ENCODE measurements at places on chromosomes 2 and 18.
A peak's percentile ranks its signal among the peaks of the same experiment; 100 is the strongest.

GRCh38 chr2:120533625-120534024 is 187.7 kb downstream of the INHBB start:
- DNase-seq: no peak

DNA sequence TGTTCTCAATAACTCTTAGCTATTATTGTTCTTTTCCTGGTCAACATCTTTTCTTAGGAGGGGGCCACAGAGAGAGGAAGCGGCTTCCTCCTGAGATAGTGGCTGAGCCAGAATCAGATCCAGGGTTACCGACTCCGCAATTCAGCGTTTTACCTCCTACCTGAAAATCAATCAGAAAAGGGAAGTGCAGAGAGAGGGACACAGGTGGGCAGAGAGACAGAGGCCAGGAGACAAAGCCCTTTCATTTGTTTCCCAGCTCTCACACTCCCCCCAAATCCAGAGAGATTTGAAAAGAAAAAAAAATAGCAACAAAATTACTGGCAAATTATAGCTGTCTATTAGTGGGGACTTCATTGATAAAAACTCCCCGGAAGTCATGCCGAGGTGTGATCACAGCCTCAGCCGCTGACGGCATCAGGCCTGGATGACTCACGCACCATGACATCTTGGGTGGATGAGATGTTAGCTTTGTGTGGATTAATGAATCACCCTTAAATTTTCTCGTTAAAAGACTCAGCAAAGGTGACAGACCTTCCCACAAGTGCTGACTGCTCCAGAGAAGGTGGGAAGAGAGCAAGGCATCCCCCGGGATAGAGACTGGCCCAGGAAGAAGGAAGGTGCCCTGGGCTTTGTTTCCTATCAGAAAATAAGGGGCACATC is 120.7 kb downstream of the LOXHD1 start:
- no peak for DNase-seq

- no peak for DNase-seq
These were observed 5.2 kb upstream of the NDUFV2 start for GRCh38 chr18:9097349-9097748.

- no peak for DNase-seq
These were observed 154.3 kb downstream of the SETBP1 start for GRCh38 chr18:44834867-44835469.

GRCh38 chr2:66862885-66863650 is 428.1 kb downstream of the MEIS1 start:
- no peak for DNase-seq

DNA sequence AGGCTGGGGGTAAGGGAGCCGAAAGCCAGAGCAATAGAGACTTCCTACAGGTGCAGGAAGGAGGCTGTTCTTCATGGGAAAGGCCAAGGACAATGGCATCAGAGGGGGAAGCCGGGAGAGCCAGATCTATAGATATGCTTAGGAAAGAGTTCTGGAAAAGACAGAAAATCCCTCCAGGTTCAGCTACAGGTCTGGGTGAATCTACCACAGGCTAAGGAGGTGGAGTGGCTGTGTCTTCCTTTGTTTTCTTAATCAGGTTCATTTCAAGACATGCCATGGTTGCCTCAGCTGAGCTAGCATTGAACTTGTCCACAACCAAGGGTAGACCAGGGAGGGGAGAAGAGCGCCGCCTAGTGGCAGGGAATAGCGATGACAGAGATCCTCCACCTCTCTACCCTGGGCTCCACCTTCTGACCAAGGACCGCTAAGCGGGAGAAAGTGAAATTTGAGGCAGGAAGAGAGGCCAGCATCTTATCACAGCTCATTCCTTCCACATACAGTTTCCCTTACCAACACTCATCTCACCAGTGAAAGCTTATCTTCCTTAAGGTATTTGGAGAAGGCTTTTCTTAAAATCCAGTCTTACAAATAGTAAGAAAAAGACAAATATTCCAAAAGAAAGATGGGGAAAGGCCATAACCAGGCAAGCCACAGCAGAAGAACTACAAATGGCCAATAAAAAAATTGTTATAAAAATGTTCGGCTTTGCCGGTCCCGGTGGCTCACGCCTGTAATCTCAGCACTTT is 74.2 kb downstream of the VIT start:
- peak; percentile 10 for DNase-seq

DNA sequence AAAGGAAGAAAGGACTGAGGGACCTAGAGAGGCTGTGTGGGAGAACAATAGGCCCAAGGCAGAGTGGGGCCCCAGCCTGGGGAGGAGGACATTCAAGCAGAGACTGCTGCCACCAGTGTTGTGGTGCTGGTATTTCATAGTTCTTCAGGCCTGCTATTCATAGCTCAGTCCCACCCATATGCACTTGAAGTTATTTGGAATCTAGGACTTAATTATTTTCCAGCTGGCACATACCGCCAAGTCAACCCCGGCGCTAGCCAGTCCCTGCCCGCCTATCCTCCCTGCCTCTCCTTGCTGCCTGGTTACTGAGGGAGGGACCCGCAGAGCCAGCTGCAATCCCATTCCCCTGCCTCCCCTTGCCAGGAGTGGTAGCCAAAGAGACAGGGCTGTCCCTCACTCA is 141.2 kb downstream of the CABLES1 start:
- DNase-seq: no peak

DNA sequence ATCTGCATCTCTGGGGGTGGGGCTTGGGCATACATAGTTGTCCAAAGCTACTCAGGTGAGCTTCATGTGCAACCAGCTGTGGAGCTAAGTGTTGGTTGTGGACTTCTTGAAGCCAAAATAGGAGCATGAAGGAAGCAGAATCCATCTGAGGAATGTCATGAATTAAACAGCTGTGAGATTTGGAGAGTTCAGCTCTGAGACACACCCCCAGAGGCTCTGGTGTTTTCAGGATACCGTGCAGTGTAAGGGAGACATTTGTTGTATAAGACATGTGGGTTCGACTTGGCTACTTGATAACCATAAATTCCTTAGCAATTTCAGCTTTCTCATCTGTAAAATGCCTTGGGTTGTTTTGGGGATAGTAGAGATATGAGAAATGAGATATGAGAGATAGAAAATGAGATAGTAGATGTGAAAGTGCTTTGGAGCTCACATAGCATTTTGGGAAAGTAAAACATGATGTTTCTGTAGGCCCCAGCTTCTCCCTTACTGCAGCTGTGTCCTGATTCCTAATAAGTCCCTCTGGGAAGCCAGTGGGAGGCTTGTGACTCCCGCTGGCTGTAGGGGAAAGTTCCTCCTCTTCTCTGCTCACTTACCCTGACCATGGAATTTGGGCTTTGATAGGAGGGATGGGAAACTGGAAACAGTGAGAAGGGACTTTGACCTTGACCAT is 50.0 kb downstream of the DPYSL5 start:
- DNase-seq: no peak

DNA sequence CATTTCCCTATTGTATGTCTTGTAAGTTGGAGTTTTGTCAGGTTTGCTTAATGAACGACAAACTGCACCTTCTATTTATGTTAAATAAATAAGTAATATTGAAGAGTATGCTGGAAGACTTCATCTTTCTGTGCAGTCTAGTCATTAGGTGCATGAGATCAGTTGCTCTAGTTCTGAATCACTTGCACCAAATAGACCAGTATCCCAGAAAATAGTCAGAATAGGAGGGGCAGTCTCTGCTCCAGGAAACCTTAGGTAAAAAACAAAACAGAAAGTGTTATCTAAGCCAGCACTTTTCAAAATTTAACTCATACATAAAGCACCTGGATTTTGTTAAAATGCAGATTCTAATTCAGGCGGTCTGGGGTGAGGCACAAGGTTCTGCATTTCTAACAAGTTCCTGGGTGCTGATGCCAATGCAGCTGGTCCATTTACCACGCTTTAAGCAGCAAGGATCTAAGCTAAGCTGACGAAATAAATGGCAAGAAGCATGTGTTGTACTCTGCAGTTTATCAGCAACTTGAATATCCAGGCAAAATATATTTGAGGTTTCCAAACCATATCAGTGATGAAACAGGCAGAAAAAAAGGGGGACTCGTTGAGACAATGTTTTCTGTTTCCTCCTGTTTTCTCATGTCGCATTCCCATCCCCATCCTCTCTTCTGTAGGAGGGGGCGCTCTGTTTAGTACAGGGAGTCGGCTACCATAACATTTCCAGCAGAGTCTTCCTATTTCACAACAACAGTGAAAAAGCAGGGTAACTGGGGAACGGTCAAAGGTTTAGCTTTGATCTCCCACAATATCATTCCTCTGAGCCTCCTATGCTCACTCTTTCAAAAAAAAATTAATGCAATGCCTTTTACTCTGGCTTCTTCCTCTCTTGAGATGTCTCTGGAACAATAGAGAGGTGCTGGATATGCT is 106.4 kb downstream of the MBD2 start:
- no peak for DNase-seq

DNA sequence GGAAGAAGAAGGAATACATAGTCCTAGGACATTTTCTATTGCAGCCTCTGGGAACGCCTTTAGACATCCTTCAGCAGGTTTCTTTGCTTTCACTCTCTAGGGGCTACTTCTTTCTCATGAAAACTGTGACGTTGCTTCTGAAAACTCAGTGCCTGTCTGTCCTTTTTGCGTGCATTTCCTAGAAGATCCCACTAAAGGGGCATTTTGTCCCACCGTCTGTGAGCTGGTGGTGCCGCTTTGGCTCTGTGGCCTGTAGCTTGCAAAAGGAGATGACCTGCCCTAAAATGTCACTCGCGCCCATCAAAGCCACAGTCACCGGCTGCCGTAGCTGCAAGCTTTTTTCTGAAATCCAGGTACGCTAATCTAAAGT is 579 bp downstream of the STAT4 start:
- no peak for DNase-seq

- DNase-seq: no peak
These were observed 381.8 kb upstream of the SMIM21 start for GRCh38 chr18:75809151-75809925.

DNA sequence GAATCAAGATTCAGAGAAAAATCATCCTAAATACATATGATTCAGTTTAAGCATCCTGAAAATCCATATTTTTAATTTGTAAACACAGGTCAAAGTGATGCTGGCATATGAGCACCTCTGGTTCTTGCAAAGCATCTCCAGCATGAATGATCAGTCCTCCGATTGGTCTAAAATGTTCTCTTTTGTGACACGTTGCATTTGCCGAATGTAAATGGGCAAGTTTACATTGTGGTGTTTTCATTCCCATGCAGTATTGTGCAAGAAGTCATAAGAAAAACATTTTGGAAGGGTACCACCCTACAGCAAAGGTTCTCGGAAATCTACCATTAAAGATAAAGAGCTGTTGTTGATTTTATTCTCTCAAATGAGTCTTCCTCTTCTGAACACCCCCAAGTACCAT is 108.0 kb upstream of the UNC80 start:
- DNase-seq: no peak

- DNase-seq: no peak
These were observed 51.4 kb downstream of the BCL2 start for GRCh38 chr18:63267975-63268721.

DNA sequence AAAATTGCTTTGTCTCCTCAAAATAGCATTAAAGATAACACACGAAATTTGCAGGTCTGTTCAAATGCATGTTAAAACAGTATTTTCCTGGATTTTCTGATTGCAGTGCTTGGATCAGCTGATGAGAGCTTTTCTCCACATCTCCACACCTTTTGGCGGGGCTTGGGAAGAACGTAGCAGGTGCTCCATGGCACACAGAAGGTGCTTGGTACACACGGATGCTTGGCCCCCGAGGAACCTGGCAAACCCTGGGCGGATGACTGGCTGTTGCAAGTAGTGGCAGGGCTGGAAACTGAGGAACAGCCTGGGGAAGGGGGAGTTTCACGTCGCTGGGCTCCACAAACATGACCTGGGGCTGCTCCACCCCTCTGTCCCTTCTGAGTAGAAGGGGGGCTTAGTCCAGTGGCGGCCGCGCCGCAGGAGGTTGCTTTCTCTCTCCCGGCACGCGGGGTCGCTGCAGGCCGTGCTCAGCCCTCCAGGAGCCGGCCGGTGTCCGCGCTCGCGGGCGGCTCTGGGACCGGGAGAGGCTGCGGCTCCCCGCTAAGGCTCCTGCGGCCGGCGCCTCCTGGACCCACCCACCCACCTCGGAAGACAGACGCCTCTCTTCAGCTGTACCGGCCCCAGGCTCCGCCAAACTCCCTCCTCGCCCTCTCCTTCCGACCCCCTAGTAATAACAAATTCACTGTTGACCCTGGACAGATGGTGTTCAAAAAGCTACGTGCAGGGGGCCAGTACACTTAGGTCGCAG is 69.3 kb downstream of the MARCO start:
- DNase-seq: peak; percentile 8

DNA sequence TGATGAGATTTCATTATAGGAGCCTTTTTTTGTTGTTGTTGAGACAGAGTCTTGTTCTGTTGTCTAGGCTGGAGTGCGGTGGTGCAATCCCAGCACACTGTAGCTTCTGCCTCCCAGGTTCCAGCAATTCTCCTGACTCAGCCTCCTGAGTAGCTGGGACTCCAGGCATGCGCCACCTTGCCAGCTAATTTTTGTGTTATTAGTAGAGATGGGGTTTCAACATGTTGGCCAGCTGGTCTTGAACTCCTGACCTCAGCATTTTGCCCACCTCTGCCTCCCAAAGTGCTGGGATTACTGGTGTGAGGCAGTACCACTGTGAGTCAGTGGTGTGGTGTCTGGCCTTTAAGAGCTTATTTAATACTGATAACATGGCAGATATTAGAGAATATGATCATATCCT is 60.1 kb downstream of the MOB4 start:
- DNase-seq: no peak

GRCh38 chr2:153213022-153213421 is 265.5 kb downstream of the RPRM start:
- no peak for DNase-seq

DNA sequence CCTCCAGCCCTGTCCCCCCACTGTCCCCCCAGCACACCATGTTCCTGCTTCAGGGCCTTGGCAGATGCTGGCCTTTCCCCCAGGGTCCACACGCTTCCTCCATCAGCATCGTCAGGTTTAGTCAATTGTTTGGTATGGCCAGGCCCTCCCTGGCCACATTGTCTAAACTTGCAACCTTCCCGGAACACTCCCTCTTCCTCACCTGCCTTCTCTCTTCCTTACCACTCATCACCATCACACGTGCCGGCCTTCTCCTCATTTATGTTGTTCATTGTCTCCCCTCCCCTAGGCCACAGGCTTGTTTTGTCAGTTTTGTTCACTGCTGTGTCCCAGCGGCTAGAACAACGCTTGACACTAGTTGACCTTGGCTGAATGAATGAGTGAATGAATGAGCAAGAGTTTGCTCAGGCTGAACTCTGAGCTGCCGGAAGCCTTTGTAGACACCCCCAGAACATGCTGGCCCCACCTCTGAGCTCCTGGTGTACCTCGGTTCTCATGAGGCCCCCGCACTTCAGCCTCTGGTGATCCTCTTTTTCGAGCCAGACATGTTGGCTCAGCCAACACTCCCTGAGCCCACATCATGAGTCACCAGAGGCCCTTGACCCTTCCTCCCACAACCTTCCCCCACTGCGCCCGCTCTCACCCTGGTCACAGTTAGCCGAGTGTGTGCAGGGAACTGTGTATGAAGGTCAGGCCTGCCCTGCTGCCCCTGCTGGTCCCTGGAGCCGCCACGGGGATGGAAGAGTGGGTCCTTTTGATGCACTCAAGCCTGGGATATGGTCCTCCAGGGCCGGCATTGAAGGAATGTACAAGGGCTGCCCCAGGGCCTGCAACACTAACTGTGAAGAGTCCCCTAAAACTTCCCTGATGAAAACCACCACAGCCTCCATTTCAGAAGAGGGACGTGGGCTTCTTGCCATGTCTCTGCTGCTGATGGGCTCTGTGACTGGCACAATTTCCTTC is 57.5 kb downstream of the HS1BP3 start:
- DNase-seq: no peak
